Motor neuron (in vitro differentiated cells): ENCODE measurements at places on chromosomes 5 and 9. TPM values are rescaled to one million over a fixed set of nuclear protein-coding genes. Genes with fewer than 3 reads are reported as not detected.

- no peak for ATAC-seq
Measured at GRCh38 chr5:90144625-90145327, 264.8 kb downstream of the CETN3 start.

DNA sequence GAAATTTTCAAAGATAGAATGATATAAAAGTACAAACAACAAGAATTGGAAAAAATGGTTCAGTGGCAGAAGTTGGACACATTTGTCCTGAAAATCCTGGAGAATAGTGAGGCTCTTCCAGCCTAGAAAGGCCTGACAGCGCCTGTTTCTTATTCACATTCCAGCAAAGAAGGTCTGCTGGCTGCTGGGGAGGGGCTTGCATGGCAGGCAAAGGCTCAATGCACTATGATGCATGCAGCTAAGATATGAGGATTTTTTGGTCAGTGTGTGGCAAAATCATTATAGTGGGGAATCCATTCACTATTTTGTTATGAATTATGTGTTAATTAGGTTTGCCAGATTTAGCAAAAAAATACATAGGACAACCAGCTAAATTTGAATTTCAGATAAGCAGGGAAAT, 243.9 kb upstream of the SLC30A5 start:
- no peak for ATAC-seq

DNA sequence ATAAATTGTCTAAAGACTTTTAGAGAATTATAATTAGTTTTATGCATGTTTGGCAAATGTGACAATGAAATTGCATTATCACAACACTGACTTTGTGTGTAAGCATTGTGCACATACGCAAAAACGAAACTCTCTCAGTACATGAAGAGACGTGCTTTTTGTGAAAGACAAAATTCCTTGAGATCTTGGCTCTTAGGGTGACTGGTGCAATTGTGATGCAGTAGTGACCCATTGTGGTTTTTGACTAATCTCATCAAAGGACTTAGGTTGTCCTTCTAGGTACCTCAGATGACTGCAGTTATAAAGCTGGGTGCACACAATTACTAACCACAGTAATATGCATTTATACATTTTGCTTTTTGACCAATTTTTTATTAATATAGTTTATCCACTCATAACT, 25.3 kb upstream of the TYRP1 start:
- no peak for ATAC-seq

Gene BTNL3
- total RNA-seq = 0.08 and 0.18 TPM in 2 replicates

Gene CLIC3
- total RNA-seq = 0.29 and 0.32 TPM in 2 replicates

DNA sequence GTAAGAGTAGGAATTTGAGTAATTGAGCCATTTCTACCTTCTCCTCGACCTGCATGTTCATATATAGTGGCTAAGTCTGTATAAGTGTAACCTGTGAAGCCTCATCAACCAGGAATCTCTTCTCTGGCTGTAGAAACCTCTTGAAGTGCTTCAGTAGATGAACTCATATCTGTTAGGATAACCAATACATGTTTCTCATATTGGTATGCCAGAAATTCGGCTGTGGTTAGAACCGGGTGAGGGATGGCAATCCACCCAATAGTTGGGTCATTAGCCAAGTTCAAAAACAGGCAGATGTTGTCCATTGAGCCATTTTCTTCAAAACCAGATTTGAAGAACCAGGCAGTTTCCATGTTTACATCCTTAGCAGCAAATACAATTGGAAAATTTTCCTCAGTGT, 28.9 kb upstream of the GSN start:
- no peak for ATAC-seq

GRCh38 chr5:83485842-83486241, 14.3 kb downstream of the VCAN start:
- no peak for ATAC-seq

Gene DCTN4
- total RNA-seq = 59.6 and 61.0 TPM in 2 replicates

DNA sequence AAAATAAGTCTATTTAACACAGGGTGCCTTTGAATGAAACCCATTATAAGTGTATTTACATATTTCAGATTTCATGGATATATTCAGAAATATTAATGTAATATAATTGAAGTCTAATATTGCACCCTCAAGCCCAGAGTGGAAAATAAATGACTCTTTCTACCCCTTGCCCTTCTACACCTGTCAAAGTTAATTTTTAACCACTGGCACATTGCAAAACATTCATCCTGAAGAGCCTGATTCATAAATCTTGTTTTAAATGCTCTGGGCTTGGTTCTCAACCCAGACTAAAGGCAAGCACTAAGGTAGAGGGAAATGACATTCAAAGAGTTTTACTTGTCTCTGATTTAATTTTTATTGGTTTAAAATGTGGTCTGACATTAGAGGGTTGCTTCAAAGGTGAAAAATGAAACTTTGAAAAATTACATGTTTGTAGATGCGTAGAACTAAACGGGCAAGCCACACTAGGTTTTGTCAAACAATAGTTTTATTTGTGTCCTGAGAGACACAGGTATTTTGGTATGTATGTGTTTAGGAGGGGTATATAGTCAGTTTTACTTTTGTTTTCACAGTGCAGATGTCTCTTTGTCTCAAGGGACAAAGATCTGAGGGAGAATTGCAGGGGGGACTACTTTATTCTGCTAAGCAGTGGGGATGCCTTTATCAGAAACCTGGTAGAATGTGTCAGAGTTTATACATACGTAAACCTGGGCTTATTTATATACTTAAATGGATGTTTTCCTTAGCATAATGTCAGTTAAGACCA, 69.7 kb downstream of the PIK3R1 start:
- no peak for ATAC-seq

Gene ZNF483
- 13.8 and 18.6 TPM in 2 replicates for total RNA-seq

Gene ORM1
- not detected in 2 replicates for total RNA-seq

DNA sequence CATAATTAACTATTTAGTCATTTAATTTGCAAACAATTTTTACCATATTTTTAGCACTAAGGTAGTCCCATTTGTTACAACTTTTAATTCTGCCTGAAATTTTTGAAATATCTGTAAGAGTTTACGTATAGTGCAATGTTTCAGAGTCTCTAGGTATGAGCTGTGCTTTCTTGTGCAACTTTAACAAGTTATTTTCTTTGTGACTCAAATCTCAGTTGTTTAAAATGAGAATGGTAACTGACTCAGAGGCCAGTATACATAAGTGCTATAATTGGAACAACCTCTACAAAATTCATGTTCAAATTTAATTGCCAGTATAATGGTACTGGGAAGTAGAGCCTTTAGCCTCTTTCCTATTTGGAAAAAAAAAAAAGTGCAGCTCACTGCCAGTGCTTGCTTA, 14.2 kb upstream of the ZNF883 start:
- no peak for ATAC-seq

- no peak for ATAC-seq
Measured at GRCh38 chr9:6759185-6759977, 1.6 kb downstream of the KDM4C start.

DNA sequence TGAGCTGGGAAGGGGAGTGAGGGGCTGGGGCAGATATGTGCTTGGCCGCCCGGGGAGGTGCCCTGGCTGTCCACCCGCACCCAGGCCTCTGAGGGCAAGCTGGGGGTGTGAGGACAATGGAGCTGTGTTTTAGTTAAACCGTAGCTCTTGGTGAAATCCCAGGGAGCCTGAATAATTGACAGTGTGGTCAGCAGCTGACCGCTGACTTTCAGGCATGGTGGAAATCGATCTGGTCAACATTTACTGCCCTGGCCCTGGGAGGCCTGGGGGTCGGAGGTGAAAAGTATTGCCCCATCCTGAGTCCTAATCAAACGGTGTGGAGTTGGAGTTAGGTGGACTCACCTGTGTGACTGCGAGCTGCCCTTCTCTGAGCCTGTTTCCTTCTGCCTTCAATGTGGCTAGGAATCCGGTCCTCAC, 31.2 kb upstream of the CRB2 start:
- ATAC-seq = no peak

GRCh38 chr9:95864852-95865580, 10.5 kb upstream of the ERCC6L2 start:
- ATAC-seq = no peak

Gene WDR38
- 11.5 and 14.0 TPM in 2 replicates for total RNA-seq

DNA sequence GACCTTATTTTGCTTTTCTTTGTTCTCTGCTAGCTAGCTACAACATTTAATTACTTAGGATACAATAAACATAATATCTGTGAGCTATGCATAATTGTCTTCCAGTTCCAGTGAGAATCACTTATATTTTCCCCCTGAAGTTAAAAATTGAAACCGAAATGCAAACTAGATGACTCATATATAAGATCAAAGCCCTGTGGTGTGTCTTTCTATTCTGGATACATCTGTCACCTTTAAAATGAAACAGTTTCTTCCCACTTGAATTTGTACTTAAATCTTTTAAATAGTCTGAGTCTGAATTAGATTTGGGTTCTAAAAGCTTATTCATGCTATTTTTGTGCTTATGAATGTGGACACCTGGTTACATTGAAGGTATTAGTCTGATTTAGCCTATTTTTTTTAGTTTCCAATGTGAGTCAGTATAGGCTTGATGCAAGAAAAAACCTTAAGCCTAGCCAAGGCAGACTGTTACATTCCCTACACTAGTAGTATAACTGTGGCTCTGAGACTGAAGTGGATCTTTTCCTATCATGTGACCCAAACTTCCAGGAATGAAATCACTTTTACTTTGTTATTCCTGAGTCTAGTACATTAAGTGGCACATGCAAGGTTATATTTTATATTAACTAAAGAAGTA, 703.5 kb upstream of the RGMB start:
- ATAC-seq = no peak

- ATAC-seq = no peak
Measured at GRCh38 chr5:41648996-41649395, 138.6 kb upstream of the PLCXD3 start.

- peak; percentile 62 for ATAC-seq
Measured at GRCh38 chr5:159697530-159697929, 218.8 kb upstream of the ADRA1B start.

DNA sequence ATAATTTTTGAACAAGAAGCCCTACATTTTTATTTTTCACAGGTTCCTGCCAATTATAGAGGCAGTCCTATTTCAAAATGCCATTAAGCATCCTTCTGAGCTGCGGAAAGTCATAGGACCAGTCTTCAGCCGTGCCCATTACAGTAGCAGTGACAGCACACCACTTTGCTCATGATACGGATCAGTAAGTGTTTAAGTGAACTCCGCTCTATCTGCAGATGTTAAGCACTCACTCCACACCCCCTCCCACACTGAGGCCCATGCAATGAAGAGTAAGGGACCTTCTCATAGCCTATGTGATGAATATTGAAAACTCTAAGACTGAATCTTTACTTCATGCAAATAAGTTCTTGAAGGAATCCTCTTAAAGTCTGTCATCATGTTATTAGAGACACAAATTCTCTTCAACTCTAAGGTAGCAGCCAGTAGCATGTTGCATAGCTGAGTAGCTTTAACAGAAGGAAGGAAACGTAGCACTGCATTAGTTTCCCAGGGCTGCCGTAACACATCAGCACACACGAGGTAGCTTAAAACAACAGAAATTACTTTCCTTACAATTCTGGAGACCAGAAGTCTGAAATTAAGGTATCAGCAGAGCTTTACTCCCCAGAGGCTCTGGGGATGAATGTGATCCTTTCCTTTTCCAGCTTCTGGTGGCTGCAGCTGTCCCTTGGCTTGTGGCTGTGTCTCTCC, 20.3 kb upstream of the TAF11L2 start:
- no peak for ATAC-seq

Gene LMBRD2
- 15.8 and 15.9 TPM in 2 replicates for total RNA-seq

DNA sequence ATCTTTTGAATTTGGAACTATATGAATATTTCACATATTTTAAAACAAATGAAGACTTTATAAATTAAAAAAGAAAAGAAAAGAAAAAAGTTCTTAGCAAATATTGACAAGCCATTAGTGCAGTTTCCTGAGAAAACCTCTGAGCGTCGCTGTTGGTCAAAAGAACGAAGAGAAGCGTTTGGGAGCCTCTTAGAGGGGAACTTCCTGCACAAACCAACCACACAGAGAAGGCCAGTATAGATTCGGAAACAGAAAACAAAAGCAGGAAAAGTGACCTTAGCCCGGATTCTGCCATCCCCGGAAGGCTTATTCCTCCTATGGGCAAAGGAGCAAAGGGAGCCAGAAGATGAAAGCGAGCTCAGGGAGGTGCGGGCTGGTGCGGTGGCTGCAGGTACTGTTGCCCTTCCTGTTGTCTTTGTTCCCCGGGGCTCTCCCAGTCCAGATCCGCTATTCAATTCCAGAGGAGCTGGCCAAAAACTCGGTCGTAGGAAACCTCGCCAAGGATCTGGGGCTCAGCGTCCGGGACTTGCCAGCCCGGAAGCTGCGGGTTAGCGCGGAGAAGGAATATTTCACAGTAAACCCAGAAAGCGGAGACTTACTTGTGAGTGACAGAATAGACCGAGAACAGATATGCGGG, at the start of gene PCDHGB2:
TSS of gene PCDHGB2 (plus strand) at position 205 of the 637 bp plus-strand sequence. CDS start at position 347, 142 bp downstream.
- no peak for ATAC-seq

GRCh38 chr5:150411245-150411979, 1.3 kb downstream of the CD74 start:
- no peak for ATAC-seq

DNA sequence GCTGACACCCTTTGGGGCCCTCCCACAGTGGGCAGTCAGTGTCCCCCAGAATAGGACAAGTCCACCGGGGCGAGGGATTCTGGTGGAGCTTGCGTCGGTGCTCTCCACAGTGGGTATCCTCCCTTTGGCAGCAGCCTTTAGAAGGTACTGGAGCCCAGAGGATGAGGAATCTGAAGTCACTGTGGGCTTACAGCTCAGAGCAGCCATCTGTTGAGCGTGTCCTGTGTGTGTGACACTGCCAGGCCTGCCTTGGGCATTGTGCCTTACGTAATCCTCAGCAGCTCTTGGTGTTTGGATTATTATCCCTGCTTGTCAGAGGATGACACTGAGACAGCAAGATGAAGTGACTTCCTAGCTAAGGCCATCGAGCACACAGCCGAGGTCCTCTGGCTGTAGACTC, 12.6 kb downstream of the URM1 start:
- peak; percentile 47 for ATAC-seq

DNA sequence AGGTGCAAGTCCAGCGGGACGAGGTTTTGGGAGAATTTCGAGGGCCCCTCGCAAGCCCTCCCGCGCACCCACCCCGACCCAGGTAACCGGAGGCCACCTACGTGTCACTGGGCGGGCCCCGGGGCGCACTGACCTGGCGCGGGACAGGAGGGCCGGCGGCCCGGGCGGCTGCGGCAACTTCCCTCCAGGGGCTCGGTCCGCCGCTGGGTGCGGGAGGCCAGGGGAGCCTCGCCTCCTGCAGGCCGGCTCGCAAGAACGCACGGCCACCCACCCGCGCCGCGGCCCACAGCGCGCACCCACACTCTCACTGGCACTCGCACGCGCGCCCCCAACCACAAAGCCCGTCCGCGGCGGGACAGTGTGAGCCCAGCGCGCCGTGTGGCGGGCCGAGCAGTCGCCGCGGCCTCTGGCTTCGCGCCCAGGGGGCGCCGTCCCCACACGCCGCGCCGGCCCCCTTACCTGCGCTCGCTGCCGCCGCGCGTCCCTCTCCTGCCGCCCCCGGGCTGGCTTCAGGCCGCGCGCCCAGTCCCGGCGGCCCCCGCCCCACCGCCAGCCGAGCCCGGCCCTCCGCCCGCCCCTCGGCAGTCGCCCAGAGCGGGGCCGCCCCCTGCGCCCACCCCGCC, 451 bp downstream of the LPAR1 start:
- ATAC-seq = peak; percentile 87

Gene WWC1
- total RNA-seq = 6.4 and 7.7 TPM in 2 replicates

DNA sequence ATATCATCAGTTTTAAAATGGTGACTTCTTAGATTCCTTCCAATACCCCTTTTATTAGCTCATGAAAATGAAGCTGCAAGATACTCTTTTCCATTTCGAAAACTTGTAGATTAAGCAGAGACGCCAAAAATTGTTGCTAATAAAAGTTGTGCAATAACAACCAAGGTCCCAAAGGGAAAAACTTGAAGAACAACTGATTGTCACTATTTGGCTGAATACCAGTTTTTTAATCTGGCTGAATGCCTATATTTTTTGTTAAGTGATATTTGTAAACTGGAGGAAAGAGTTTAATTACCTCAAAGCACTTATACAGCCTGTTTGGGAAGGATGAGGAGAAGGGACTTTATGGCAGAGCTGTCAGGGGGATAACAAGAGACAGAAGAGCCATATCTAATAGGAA, 14.6 kb downstream of the C5orf58 start:
- ATAC-seq = no peak

Gene PCDHGA9
- 0.62 and 0.78 TPM in 2 replicates for total RNA-seq
